Right atrium auricular region (tissue), 2 donors: ENCODE measurements at places on chromosomes 5 and 9. TPM values are rescaled to one million over a fixed set of nuclear protein-coding genes. Genes with fewer than 3 reads are reported as not detected.
A peak's percentile ranks its signal among the peaks of the same experiment; 100 is the strongest.

- H3K4me3 ChIP-seq, result no peak overlapping the region
- H3K27me3 ChIP-seq, result no peaks in the 10 kb centered on the region
- DNase-seq, result peak; percentile 70
- peaks cover 3% of the 10 kb centered on the region for H3K36me3 ChIP-seq
Observed at GRCh38 chr9:137482094-137482781, 23.1 kb upstream of the NSMF start.

DNA sequence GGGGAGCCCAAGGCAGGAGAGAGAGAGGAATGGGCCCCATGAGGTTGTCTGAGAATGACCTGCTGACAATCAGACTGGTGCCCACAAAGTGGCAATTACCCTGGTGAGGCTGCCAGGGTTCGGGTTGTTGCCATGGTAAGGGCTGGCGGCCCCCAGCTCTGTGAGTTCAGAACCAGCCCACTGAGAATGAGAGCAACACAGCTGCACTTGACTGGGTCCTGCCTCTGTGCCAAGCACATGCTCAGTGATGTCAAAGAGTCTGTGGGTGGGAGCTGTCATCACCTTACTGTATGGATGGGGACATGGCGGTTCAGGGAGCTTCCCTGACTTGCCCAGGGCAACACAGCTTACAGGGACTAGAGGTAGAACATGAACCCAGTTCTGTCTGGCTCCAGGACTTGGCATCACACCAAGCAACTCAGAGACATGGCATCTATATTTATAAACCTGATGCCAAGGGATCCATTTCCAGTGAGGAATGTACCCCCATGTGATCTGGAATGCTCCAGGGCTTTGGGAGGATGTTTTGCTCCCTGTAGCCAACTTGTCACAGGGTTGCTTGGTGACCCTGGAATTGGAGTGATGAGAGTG lies 38.2 kb upstream of the TEX48 start:
- no peaks in the 10 kb centered on the region for H3K27me3 ChIP-seq
- H3K4me3 ChIP-seq, result no peak overlapping the region
- no peaks in the 10 kb centered on the region for H3K4me1 ChIP-seq
- no peak for DNase-seq
- H3K36me3 ChIP-seq, result no peaks in the 10 kb centered on the region
- H3K27ac ChIP-seq, result no peak overlapping the region

- H3K4me3 ChIP-seq, result no peak overlapping the region
- no peak overlapping the region for H3K27ac ChIP-seq
- no peaks in the 10 kb centered on the region for H3K36me3 ChIP-seq
- no peaks in the 10 kb centered on the region for H3K27me3 ChIP-seq
Observed at GRCh38 chr5:31237174-31237573, 43.7 kb downstream of the CDH6 start.

GRCh38 chr5:7894439-7894838 lies 25.5 kb downstream of the MTRR start:
- H3K4me1 ChIP-seq, result no peaks in the 10 kb centered on the region
- H3K27me3 ChIP-seq, result no peaks in the 10 kb centered on the region
- no peak overlapping the region for H3K4me3 ChIP-seq
- H3K27ac ChIP-seq, result no peak overlapping the region

The RAD23B gene
- total RNA-seq, result 58.3 TPM

The IRX1 gene
- 0.39 TPM for total RNA-seq

DNA sequence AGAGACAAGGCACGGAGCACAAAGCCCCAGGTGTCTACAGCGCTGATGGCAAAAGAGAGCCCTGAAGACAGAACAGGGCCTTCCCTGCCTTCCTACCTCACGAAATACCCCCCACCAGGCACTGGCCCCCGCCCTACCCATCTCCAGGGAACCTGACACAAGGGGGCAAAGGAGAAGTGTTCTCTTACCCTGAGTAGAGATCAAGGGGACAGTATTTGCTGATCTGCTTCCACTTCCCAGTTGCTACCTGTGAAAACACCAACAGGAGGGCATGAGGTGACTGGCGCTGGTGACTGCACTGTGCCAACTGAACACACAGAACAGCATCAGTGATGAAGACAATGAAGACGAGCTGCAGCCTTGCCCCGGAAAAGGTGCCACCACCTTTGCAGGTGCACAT lies 27.4 kb downstream of the IPPK start:
- no peaks in the 10 kb centered on the region for H3K27me3 ChIP-seq
- H3K36me3 ChIP-seq, result peaks cover 94% of the 10 kb centered on the region
- H3K4me1 ChIP-seq, result no peaks in the 10 kb centered on the region
- H3K27ac ChIP-seq, result no peak overlapping the region

- no peaks in the 10 kb centered on the region for H3K27me3 ChIP-seq
- H3K4me3 ChIP-seq, result no peak overlapping the region
- peak overlapping the region; percentile 32 for H3K27ac ChIP-seq
- peaks cover 36% of the 10 kb centered on the region for H3K36me3 ChIP-seq
Observed at GRCh38 chr5:14753947-14754346, 89.4 kb downstream of the OTULIN start.

The STKLD1 gene
- total RNA-seq, result 0.90 TPM
